Right renal cortex interstitium (tissue), 3 donors: ENCODE measurements at places on chromosomes 6 and 20.

GRCh38 chr20:57753332-57754164 lies 43.7 kb upstream of the PMEPA1 start:
- no peak for DNase-seq

DNA sequence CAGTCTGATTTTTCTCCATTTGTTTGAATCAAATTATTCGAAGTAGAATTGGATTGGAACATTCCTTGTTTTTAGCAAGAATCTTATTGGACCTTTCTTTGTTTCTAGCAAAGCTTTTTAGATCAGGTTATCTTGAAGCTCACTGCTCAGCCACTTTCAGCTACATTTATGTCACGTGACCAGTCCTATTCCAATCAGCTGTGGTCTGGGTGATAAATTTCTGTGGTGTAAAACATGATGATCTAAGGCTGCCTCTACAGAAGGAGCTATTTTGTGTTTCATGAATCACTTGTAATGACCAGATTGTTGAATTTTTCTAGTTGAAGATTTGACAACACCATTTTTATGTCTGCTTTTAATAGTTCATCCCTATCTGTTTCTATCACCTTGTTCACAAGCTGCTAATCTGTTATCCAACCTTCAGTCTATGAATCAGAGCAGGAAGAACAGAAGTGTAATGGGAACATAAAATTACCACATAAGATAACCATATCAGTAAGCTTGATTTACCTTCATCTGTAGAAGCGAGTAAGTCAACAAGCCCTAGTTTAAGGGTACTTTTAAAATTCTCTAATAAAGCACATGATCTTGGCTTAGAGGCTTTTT lies 101.0 kb upstream of the MAP3K7 start:
- no peak for DNase-seq

DNA sequence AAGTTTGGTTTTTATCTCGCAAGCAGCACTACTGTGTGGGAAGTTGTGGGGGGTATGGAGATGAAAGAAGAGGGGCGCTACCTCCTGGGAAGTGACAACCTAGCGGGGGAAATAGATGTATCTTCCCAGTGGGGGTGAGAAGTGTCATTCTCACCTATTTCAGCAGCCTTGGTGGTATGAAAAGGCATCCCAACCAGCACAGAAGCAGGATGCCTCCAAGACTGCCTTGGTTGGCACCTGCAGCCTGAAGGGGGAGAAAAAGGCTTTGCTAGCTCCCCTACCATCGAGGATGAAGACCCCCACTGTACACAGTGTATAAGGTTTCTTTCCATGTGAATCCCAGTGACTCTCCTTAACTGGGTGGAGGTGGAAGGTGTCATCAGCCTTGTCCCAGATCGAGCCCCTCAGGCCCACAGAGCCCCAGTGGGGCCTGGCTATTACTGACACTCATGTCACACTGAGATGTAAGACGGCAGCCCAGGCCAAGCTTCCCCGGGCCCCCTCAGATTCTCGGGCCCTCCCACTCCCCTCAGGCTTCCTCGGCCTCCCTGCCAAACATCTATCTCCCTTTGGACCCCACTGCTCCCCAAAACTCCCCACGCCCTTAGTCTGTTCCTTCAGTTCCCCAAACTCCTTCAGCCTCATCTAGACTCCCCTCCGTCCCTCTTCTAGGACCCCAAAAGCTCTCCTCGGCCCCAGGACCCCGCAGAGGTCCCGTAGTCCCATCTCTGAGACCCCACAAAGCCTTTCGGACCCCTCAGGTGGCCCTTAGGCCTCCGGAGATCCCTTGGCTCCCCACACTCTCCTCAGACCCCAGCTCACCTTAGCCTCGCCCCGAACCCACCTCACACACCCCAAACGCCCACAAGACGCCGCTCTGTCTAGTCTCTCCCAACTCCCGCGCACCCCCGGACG lies 688 bp downstream of the COMMD7 start:
- no peak for DNase-seq

GRCh38 chr20:38090061-38090460 lies 56.5 kb downstream of the RPRD1B start:
- no peak for DNase-seq

GRCh38 chr6:123091091-123091895 lies 95.3 kb downstream of the CLVS2 start:
- DNase-seq, result no peak

DNA sequence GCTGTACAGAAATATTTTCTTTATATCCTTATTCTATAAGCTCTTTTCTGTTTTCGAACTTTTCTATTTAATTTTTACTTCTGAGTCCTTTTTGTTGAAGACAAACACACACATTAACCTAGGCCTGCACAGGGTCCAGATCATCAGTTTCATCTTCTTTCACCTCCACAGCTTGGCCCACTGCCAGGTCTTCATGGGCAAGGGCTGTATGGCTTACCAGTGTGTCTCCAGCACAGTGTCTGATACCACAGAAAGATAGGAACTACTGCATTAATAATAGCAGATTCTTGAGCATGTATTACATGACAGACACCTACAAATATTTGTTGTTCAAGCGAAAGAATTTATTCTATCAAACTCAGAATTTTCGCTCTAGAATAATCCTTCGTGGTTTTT lies 24.4 kb downstream of the QKI start:
- no peak for DNase-seq

- no peak for DNase-seq
Observed at GRCh38 chr6:99745651-99746050, 139.0 kb downstream of the PRDM13 start.
